ENCODE measurements at places on chromosomes 3 and 15. TPM values are rescaled to one million over a fixed set of nuclear protein-coding genes. Genes with fewer than 3 reads are reported as not detected.

CASR gene
- not detected for total RNA-seq

ATP8B4 gene
- 10.5 TPM for total RNA-seq

PRR20G gene
- total RNA-seq = not detected

MCTP2 gene
- 16.6 TPM for total RNA-seq

PTPN23 gene
- 18.8 TPM for total RNA-seq

MFN1 gene
- 63.6 TPM for total RNA-seq

Data from tongue (tissue), 3 donors.